ENCODE measurements at places on chromosomes 3 and 15.

- no peak for DNase-seq
These were observed 216.3 kb upstream of the TLE3 start for GRCh38 chr15:70314018-70314354.

DNA sequence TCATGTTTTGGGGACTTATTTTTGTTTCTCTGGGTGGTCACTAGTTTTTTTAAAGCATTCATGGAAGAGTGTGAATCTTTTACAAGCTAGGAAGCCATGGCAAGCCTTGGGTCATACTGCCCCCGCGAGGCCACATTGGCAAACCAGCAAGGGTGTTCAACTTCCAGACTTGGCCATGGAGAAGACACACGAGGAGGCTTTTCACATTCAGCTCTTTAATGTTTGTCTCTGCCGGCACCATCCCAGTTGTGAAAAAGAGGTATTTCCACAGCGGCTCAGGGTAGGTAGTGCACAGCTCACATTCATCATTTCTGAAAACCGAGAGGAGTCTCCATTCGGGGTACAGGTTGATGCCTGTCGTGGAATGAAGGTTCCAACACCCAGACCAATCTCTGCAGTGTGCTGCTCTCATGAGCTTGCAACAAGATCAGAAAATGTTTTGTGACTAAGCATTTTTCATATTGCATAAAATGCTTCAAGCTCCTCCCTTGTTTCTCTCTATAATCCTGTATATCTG lies 7.7 kb downstream of the CCR5 start:
- DNase-seq, result peak; percentile 85

DNA sequence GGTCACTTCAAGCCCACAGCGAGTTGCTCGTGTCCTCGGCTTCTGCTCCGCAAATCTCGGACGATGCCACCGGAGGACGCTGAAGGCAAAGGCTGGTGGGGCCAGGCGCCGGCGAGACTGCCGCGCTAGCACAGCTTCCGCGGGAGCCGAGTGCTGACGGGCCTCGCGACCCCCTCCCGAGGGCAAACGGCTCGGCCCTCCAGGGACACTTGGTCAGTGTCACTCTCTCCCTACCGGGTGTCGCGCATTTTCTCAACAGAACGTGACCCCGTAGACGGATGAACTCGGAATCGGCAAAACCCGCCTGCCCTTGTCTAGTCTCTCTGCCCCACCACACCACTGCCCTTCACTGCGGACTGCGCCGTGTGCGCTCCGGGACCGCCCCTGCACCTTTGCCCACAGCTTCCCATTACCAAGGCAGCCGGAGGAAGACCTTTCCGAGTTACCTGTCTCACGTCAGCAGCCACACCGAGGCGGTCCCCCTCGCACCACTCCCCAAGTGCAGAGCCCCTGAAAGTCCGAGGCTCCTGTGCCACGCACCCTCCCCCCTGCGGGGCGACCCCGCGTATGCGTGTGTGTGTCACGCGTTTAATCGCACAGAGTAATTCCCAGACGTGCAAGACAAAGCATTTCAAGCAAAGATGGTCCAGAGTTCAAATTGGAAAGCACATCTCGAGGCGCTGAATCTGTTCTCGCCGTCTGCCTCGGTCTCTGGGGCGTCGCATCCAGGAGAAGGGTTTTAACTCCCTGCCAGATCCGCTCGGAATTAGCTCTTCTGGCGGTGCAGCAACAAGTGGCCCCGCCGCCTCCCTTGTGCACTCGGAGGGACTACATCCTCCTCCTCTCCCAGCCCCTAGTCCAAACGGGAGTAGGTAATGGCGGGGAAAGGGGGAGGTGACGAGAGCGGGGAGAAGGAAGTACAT lies 245.0 kb upstream of the TOPAZ1 start:
- DNase-seq, result peak; percentile 51

DNA sequence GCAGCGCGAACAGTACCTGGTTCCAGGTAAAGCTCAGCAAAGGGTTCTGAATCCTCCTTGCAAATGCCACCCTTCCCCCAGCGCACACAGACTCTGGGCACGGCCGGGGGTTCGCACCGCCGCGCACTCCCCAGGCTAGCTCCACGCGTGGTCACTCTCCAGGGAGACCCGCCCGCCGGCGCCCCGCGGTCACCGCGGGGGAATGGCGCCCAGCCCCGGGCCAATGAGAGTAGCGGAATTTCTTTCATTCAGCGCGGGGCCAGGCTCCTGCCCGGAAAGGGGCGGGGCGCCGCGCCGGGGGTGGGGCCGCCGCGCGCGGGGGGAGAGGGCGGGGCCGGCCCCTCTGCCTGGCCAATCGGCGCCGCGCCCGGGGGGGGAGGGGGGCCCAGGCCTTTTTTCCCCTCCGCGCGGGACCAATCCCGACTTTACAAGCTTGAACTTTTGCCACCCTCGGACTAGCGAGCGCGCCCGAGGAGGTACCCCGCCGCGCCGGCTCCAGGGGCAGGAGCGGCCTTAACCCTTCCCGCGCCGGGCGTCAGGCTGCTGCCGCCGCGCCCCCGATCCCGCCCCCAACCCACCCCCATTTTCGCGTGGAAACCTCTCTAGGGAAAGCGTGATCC lies 1.1 kb upstream of the SMAD6 start:
- DNase-seq, result peak; percentile 87

GRCh38 chr3:72538070-72538745 lies 310.0 kb downstream of the SHQ1 start:
- DNase-seq, result peak; percentile 33

DNA sequence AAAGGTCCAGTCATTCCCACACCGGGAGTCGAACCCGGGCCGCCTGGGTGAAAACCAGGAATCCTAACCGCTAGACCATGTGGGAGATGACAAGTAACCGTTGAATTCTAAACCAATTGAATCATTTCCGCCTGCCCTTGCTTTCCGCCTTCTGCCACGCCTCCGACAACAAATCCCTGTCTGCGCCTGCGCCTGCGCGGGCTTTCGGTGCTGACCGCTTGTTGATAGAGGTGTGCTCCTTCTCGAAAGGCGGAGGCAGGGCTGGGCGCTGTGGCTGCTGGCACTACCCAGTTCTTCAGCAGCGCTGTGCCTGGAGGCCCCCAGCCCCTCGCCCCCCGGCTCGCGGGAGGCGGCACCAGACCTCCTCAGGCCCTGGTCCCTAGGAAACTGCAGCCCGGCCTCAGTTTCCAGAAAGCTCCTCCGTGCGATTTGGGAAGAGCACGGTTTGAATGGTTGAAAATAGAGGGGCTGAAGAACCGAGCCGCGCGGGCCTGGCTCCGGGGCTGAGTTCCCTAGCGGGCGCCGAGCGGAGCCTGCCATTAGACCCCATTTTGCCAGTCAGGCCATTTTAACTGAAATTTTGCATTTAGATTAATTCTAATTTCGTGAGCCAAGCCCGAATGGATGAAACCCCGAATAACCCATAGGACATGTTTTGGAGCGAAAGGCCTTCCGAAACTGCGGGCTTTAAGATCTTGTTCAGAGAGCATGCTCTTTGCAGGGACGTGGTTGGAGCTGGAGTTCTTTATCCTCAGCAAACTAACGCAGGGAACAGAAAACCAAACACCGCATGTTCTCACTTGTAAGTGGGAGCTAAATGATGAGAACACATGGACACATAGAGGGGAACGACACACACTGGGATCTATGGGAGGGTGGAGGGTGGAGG lies 219.3 kb upstream of the ATP10A start:
- peak; percentile 97 for DNase-seq
